ENCODE measurements at places on chromosomes 1 and 21.
A peak's percentile ranks its signal among the peaks of the same experiment; 100 is the strongest.

- no peak for ATAC-seq
Measured at GRCh38 chr1:56758794-56759193, 60.4 kb downstream of the FYB2 start.

DNA sequence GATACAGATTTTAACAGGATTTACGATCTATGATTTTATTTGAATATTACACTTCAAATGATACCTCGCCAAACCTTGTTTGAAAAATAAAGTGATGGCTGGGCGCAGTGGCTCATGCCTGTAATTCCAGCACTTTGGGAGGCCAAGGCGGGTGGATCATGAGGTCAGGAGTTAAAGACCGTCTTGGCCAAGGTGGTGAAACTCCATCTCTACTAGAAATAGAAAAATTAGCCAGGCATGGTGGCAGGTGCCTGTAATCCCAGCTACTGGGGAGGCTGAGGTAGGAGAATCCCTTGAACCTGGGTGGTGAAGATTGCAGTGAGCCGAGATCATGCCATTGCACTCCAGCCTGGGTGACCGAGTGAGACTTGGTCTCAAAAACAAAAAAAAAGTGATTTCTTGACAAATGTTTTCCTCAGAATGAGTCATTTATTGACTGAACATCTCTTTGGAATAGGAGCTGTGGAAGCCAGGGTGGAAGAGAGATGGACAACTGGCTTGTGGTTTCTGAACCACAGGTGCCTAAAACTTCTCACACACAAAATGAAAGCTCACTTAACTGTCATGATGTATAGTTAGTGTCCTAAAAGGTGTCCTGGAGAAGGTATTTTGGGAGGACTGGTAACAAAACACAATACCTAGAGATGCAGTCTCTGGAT is 11.9 kb downstream of the PKNOX1 start:
- ATAC-seq = no peak

- no peak for ATAC-seq
Measured at GRCh38 chr1:167548059-167548932, 5.3 kb downstream of the CREG1 start.

DNA sequence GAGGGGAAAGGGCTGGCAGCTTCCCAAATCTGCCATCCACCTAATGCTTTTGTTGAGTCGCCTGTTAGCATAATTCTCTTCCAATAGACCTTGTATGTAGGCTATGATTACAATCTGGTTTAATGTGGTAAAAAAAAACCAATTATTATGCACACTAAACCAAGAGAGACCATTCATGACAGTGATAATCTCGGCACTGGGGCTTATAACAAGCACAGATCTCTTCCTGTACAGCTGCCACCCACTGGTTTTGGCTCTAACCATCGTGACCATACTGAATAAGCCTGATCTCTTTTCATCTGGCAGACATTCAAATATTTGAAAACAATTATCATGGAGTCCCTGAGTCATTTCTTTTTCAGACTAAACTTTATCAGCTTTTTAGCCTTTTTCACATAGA is 12.0 kb upstream of the SYT14 start:
- no peak for ATAC-seq

DNA sequence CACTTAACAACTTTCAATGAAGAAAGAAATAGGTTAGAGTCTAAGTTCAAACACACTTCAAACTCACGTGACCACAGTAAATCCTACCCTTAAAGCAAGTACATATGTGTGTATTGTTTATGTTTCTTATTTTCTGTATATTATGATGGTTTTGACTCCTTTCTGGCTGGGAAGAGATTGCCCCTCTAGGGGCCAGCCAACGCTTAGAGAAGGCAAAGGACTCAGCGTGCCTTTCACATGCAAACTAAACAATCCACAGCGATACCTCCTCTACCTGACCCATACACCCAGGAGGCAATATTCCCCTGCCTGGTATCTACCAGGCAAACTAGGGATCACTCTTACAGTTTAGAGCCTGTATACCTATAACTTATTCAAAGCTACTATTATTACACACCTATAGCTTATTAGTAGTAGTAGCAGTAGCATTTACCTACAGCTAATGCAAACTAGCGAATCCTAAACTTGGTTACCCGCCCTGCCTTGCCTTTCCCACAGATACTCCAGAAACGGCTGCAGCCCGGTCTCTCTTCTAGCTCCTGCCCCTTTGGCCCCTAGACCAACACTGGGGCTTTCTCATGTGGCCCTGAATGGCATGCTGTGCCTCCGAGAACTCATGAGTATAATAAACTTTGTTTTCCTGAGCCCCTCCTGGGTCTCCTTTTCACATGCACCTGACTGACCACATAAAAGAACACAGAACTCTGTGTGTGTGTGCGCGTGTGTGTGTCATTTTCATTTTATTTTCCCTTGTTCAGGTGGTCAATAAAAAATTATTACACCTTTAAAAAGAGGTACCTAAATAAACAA is 14.0 kb downstream of the NRIP1 start:
- no peak for ATAC-seq

DNA sequence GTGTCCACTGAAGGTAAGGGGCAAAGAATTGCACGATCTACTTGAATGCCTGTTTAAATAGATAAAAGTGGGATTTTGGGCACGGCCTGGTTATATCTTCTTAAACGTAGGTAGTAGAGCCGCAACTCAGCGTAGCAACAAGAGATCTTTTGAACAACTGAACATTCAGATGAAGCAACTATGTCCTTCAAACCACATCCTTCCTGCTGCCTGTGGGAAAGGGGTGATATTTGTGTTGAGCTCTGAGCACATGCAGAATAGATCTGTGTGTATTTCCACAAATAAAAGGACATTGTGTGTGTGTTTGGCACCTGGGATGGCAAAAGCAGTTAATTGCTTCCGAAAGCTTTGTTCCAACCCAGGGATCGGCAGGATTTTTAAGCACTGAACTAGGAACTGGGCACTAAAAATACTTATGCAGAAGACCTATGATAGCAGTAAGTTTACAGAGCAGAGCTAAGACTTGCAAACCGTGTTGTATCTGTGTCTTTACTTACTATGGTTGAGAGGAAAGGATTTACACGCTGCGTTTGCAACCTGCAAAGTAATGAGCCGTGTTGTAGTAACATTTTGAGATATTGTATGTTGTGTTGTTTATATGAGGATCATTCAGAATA is 333.4 kb downstream of the CHRM3 start:
- ATAC-seq = peak; percentile 35

- no peak for ATAC-seq
Measured at GRCh38 chr1:47689894-47690293, 252.1 kb downstream of the FOXD2 start.

DNA sequence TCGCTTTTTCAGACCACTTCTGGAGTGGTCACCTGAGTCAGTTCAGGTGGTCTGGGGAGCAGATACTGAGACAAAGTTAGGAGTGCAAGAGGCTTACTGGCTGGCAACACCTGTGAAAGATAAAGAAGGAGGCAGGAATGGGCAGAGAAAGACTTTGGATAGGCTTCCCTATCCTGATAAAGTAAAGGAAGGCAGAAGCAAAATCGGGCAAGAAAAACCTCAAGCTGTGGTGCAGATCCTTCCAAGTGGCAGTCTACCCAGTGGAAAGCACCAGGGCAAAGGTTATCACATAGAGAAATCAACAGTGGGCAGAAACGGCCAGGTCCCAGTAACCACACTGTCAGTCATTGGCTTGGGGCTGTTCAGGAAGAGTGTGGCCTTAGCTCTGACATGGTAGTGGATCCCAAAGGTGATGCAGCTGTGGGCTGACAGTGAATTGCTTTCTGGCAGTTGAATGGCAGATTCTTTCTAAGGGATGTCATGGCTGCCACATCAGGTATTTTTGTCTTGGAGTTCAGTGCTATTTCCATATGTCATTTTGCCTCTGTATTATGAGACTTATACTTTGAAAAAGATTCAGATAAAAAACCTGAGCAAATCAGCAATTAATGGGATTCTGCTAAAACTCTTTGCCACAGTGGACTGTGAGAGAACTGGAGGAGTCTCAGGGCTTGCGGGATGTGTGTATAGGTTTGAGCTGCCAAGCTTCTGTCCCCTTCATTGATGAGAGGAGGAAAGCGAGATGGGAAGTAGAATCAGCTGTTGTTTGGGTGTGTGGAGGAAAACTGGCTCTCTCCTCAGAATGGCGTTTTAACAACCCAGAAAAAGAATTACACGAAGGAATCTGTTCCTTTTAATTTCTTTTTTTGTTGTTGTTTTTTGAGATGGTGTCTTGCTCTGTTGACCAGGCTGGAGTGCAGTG is 8.1 kb upstream of the CGN start:
- ATAC-seq = no peak

DNA sequence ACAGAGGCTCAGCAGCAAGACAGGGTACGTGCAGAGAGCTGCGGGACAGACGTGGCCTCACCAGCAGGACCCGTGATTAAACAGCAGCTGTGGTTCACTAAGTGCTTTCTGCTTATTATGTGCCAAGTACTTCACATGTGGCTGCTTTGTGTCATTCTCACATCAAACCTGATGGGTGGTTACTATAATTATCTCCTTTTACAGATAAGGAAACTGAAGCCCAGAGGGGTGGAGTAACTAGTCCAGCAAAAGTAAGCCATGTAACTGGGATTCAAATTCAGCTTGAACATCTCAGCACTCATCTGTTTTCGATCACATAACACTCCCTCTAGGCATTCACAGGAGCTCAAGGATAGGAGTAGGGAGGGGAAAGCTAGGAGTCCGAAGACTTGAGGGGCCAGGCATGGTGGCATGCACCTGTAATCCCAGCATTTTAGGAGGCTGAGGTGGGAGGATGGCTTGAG is 50.8 kb upstream of the CLIC4 start:
- ATAC-seq = peak; percentile 30

DNA sequence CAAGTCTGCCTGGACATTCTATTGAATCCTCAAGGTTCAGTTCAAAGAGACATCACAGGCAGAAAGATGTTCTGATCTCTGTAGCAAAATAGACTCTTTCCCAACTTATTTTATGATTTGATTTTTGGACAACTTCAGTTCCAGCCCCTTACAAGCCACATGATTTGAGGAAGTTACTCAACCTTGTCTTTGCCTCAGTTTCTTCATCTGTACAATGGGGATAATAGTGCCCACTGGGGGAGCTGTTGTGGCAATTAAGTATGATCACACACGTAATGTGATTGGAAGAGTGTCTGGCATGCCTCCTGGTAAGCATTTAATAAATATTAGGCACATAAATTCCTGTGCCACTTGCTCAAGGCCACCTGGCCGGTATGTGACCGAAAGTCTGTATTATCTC is 130.6 kb downstream of the DAB1 start:
- no peak for ATAC-seq

GRCh38 chr1:50873458-50874187 is 86.4 kb downstream of the FAF1 start:
- ATAC-seq = peak; percentile 94

DNA sequence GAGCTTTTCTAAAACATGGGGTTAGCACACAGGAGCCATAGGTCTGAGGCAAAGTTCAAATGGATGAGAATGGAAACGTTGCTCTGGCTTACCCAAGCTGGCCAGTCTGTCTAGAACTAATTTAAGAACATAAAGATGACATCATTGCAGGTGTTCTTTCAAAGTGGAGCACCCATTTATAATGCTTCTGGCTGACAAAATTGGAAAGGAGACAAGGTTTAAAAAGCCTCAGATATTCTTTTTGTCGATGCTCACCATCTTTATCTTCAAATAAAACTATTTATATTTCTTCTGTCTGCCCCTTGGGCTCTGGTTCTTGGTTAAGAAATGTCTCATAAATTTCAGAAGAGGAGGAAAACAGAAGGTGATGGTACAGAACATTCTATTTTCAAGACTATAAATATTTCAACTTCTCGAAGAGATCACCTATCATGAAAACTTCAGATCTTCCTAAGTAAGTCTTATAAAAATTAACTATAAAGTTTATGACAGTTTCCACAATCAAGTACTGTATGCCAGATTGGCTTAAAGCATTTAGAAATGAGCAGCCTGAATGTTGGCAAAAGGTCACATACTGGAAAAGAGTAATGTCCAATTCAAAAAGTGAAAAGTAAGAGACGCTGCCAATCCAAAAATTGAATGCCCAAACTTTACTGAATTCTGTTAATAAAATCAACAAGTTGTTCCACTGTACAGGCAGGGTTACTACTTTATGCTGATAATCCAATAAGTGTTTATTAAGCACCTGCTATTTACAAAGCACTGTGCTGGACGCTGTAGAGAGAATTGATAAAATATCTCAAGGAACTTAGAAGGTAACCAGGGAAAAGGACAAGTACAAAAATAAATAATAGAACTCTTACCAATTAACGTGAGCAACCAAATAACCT is 92.0 kb downstream of the ETS2 start:
- no peak for ATAC-seq

DNA sequence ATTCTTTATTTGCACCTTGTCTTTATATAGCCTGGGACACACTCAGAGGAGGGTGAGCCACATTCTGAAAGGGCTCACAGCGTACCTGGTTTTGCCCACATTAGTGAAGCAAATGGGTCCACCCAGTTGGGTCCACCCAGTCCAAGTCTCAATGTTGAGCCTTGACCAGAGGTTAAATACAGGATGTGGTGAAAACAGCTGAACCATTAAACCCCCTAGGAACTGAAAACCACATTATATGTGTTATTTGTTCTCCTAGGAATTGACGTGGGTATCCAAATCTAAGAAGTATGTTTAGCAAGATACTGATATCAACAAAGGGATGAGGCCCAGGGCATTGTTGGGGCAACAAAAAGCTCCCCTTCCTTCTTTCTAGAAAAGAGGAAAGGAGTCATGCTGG is 83.8 kb downstream of the SETD4 start:
- no peak for ATAC-seq

DNA sequence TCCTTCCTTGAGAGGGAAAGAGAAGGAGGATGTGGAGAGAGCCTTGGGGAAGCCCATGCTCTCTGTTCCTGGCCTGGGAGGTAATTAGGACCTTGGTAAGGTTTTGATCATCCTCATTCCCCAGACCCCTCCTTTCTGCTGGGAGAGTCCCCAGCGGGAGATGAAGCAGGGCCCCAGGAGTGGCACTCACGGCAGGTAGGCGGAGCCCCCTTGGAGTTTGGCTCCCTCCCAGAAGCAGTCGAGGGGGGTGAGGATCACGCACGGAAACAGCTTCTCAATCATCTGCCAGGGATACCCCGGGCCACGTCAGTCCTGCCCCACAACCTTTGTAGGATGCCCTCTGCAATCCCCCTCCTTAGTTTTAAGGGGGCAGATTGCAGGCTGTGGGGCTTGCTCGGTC is 11.5 kb downstream of the PTCH2 start:
- no peak for ATAC-seq

GRCh38 chr1:226820941-226821718 is 49.3 kb upstream of the PSEN2 start:
- no peak for ATAC-seq

GRCh38 chr1:53328541-53329499 is 950 bp upstream of the LRP8 start:
- no peak for ATAC-seq

DNA sequence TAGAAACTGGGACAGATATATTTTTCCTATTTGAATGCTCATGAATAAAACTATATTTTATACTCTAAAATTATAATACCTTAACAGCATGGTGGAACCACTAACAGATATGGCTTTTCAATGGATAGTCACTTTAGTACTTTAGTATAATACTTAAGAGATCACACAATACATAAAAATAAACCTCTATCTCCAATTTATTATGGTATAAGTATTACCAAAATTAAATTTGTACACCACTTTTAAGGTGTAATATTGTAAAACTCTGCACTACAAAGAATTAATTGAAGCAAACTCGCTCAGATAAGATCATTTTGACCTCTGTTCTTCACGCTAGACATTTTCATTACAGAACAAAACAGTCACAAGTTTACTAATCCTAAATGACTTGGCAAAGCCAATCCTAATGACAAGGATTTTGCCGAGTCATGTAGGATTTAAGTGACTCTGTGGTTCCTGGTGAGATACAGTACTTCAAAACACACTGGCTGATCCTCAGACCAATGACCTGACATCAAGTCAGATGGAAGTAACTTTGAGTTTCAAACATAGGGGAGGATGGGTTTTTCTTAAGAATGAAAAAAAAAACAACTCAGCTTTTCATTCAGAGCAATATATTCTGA is 200.6 kb downstream of the SMYD3 start:
- ATAC-seq = no peak

All from activated CD4-positive, CD25-positive, alpha-beta regulatory T cell treated with anti-CD3 and anti-CD28 coated beads, Interleukin-2, amount 50 U/mL, for 24 hours (primary cell).